CD4-positive, alpha-beta T cell treated with Interferon gamma for 1 hour (primary cell): ENCODE measurements at places on chromosomes 7 and 10.

- no peak for DNase-seq
Observed at GRCh38 chr10:130137090-130137448, 878 bp downstream of the GLRX3 start.

- no peak for DNase-seq
Observed at GRCh38 chr10:116852246-116852645, 2.9 kb downstream of the ENO4 start.

- DNase-seq = no peak
Observed at GRCh38 chr10:84706875-84707274, 378.5 kb downstream of the CCSER2 start.

DNA sequence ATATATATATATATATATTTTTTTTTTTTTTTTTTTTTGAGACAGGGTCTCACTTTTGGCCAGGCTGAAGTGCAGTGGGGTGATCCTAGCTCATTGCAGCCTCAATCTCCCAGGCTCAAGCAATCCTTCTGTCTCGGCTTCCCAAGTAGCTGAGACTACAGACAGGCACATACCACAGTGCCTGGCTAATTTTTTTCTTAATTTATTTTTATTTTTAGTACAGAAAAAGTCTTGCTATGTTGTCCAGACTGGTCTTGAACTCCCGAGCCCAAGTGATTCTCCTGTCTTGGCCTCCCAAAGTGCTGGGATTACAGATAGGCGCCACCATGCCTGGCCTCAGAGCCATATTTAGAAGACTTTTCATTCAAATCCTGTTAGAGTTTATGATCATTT is 79.6 kb downstream of the PRTFDC1 start:
- no peak for DNase-seq

DNA sequence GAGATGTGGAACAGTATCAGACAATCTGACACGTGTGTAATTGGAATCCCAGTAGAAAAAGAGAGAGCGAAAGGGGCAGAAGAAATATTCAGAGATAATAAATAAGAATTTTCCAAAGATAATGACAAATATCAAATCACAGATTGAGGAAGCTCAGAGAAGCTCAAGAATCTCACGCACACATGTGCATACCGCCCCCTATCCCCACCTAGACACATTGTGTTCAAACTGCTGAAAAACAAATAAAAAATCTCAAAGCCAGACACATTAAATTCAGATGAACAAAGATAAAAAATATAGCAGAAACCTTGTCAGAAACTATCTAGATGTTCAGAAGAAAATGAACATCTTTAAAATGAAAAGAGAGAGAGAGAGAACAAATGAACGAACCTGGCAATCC is 17.2 kb downstream of the SFR1 start:
- no peak for DNase-seq

GRCh38 chr10:14372606-14373005 is 41.9 kb upstream of the FRMD4A start:
- DNase-seq = no peak

- no peak for DNase-seq
Observed at GRCh38 chr10:35822316-35822715, 180.2 kb upstream of the FZD8 start.

DNA sequence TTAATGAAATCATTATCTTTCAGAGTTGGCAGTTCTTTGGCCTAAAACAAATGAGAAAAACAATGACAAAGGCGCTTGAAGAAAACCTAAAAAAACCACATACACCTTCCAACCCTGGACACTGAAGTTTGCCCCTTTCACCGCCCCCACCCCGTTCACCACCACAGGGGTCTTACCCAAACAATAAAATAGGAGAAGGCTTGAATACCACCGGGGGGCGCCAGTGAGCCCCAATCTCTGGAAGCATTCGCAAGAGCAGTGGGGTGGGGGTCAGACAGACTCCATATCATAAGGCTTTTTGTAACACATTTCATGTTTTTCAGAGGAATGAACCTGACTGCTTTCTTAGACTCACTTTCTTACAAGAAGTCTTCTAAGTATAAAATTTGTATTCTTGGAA is 163.6 kb downstream of the PIP4K2A start:
- DNase-seq = peak; percentile 57

DNA sequence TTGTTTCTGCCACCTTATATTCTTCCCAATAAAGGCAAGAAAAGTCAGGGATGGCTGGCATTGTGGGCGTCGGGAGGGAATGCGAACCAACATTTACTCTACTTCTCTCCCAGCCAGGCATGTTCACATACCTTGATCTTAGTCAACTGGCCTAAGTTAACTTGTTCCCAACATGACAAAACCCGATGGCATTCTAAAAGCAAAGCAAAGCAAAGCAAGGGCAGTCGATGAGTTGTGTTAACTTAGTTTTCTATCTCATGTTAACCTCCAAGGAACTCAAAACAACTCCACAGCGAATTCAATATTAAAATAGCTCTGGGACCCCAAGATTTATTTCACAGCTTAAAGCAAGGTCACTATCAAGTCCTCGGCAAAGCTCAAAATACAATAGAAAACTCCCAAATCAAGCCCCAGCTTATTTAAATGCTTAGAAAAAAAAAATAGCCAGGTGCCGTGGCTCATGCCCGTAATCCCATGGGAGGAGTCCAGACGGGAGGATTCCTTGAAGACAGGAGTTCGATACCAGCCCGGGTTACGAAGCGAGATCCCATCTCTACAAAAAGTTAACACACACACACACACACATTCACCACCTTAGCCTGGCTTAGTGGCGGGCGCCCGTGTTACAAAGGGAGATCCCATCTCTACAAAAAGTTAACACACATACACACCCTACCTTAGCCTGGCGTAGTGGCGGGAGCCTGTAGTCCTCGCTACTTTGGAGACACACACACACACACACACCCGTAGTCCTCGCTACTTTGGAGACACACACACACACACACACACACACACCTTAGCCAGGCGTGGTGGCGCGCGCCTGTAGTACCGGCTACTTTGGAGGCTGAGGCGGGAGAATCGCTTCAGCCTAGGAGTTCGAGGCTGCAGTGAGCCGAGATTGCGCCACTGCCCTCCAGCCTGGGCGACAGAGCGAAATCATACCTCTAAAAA is 901 bp upstream of the CCNY start:
- DNase-seq = peak; percentile 10

GRCh38 chr7:152881893-152882292 is 122.3 kb downstream of the ACTR3B start:
- DNase-seq = no peak

DNA sequence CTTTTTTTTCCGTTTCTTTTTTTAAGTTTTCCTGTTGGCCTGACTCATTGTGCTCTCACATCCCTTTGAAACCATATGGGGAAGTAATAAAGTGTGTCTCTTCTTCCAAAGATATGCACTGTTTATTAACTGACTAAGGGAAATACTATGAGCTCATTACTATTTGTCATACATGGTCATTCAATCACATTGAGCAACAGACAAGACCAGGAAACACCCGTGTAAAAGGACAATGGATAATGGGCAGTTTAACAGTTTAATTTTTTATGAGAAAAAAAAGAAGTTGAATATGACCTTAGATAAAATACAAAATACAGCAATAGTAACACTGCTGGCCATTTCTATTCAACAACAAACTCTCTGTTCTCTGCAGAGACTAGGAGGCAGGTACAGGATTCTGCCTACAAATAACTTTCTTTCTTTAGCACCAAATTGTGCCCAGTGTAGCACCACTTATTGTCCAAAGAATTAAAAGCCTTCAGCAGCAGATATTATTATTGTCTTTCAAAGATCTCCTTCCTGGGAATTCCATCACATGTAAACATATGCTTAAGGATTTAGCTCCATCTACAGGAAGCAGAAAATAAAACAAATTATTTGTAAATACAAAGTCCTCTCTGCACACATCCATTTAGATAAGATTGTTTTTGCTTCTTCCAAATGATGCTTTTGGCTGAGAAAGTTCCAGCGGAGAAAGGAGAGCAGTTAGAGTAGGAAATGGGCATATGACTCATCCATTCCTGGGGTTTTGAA is 55.0 kb upstream of the AKR1E2 start:
- DNase-seq = no peak

- no peak for DNase-seq
Observed at GRCh38 chr10:92574548-92575261, 812 bp upstream of the IDE start.

GRCh38 chr7:74443543-74444247 is 10.0 kb upstream of the GTF2IRD1 start:
- no peak for DNase-seq

DNA sequence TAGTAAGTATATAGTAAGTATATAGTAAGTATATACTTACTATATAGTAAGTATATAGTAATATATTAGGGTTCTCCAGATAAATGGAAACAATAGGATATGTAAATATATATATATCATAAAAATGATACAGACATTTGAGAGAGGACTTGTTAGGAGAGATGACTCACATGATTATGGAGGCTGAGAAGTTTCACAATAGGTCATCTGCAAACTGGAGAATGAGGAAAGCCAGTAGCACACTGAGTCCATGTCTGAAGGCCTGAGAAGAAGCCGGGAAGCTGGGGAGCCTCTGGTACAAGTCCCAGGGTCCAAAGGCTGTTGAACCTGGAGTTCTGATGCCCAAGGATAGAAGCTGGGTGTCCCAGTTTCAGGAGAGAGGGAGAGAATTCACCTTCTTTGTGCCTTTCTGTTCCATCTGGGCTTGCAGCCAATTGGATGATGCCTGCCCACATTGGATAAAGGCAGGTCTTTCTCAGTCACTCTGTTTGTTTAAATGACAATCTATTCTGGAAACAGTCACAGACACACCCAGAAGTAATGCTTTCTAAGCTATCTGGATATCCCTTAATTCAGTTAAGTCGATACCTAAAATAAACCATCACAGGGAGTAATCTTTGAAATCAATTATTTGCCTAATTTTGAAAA is 205.5 kb upstream of the CDC14C start:
- no peak for DNase-seq

- no peak for DNase-seq
Observed at GRCh38 chr7:245574-246295, 44.2 kb upstream of the FOXL3 start.

DNA sequence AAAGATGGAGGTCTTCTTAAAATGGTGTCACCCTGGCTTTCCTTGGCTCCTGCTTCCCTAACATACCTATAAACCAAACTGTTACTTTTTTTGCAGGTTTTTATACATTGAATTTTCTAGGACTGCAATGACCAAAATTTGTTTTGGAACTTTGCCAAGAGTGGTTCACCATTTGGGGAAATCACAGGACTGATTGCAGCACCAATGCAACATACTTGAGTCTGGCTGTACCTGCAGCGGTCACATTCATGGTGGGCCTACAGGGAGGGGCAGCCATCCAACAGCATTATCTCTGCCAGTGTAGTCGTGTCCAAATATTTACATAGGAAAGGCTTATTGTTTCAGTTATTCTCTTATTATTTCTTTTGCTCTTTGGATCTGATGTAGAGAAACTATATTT is 69.0 kb downstream of the HACD1 start:
- DNase-seq = no peak

DNA sequence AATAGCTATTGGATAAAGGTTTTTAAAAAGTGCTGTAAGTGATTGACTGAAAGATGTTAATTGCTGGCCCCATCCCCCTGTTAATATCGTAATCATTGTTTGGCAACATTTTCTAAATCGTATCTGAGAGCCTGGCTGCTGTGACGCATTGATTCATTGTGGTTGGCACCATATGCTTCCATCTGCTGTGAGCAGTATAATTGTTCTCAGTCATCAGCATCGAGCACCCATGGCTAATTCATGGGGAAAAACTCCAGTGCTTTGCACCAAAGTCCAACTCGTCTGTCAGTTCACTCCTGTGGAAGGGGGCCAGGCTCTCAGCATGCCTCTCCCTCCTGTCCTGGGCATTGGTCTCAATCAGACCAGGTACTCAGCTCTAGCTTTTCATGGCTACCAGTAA is 205.2 kb downstream of the STK31 start:
- DNase-seq = no peak

- DNase-seq = no peak
Observed at GRCh38 chr10:46170789-46171188, 116.0 kb upstream of the ANTXRL start.

DNA sequence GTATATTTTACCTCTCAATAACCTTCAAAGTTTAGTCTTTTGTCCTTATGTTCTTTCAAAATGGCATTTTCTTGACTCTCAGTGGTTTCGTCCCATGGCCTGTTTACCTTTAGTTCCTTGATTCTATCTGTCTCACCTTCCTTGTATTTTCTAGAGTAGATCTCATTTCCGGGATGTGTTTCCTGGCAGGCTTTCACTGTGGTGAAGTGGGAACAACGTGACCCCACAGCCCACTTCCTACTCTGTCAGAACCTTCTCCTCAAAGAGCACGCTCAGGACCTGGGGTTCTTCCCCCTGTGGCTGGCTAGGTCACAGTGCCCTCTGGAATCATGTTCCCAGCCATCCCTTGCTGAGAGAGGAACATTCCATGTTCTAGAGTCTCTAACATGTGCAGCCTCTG is 129.9 kb upstream of the ZNF32 start:
- DNase-seq = no peak

DNA sequence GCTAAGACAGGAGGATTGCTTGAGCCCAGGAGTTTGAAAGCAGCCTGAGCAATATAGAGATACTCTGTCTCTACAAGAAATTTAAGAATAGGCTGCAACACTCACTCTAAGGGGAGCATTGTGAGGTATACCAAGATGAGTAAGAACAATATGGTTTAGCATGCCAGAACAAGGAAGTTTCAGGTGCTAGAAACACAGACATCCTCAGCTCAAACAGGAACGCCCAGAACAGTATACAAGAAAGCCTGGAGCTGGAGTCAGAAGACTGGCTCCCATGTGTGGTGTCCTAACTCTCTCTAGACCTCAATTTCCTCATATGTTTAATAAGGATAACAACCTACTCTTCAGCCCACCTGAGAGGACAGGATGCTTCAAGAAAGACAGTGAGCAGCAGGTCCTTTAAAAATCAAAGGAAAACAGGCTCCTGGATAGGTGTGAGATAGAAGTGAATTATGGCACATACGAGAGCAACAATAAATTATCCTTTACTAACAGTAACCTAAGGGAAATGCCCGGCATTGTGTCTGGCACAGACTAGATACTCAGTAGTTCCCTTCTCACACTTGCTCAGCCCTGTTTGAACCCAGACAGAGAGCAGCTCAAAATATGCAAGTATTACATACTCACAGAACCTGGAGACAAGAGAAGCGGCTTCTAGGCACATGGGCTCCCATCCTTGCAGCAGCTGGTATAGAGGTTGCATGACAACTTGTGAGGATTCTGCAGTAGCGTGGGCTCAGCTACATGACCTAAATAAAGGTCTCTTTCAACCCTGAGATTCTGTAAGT is 45.4 kb downstream of the KAT6B start:
- DNase-seq = no peak

DNA sequence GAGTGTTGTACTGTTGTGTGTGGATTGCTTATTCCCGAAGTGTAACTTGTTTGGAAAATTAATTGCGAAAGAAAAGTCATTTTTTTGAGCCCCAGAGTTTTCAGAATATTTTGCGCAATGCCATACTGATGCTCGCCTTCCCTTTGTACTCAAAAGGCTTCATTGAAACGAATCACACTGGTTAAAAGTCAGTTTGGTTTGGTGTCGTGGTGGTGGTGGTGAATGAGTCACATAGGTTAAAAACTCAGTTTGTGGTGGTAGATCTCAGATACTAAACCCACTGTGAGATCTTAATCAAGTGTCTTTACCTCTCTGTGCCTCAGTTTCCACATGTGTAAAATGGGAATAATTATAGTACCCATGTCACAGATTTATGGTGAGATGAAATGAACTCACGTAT is 61.1 kb upstream of the IL6 start:
- no peak for DNase-seq
